ENCODE measurements at places on chromosomes 3 and 15.
A peak's percentile ranks its signal among the peaks of the same experiment; 100 is the strongest.

- DNase-seq, result peak; percentile 25
Observed at GRCh38 chr3:113531826-113532697, at the start of gene SIDT1. SIDT1 (plus strand) TSS chr3:113532555; CDS start chr3:113533022, 467 bp downstream.

GRCh38 chr3:45548681-45549075, 45.9 kb upstream of the LIMD1 start:
- DNase-seq, result no peak

DNA sequence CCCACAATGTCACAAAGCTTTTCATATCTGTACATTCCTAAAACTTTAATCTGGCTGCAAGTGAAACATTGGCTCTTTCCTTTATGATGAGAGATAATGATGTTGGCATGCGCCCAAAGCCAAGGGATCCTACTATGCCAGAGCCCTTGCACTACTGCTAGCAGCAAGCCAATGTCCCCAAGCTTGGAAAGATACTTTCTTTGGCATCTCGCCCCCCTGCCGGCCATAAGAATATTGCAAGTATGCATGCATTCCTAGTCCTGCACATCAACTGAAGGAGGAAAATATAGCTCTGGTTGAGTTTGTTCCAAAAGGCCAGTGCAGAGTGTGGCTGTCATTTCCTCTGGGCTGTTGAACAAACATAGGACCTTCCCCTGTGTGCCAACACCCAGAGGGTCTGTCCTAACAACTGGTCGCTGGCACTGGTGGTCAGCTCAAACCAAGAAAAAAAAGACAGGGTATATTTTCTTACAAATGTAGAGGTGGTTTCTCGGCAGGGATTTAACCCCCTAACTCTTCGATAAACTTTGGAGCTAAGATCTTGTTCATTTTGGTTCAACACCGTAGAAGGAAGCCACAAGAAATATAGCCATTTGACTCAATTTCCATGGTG, 120.9 kb upstream of the ZBED2 start:
- peak; percentile 47 for DNase-seq

DNA sequence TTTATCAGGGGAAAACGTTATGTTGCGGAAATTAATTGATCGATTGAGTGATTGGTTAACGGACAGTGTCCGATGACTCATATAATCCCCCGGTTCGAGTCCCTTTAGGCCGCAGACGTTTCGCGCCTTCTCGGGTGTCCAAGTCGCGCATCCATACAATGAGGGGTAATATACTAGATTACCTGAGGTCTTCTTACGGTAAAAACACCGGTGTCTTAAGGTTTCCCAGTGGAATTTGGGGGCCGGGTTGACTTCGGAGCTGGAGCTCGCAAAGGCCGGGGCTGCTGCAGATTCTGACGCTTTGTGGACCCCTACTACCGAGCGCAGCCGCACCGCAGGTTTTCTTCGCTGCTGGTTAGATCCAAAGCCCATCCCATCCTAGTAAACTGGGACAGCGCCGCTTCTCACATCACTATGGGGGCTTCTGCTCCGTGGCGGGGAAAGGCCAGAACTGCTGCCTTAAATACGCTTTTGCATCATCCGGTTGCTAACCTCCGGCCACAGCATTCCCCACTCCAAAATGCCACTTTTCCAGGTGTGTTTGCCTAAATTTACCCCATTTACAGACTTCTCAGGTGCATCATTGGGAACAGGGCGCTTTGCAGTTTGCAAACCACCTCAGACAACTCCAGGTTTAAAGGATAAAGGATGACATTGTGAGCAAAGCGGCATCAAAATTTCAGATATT, 858 bp upstream of the SACM1L start:
- peak; percentile 63 for DNase-seq

DNA sequence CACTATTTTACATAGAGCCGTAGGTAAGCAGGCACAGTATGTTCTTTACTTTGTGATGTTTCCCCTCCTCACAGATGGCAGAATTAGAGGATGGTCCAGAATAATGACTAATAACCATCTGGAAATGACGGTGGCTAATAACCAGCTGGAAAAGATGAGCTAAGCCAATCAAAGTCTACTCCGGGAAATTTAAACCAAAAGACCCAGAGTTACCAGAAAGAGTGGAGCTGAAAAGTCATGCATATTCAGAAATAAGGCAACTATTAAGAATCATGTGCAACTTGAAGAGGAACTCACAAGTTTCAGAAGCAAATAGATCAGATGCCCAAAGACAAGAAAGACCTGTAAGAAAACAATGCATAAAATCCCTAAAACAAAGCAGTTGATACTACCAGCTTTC, 33.6 kb downstream of the DMXL2 start:
- DNase-seq, result no peak

- DNase-seq, result no peak
Observed at GRCh38 chr3:156033428-156033827, 87.0 kb upstream of the KCNAB1 start.

GRCh38 chr3:114068336-114068735, 11.8 kb downstream of the QTRT2 start:
- no peak for DNase-seq

DNA sequence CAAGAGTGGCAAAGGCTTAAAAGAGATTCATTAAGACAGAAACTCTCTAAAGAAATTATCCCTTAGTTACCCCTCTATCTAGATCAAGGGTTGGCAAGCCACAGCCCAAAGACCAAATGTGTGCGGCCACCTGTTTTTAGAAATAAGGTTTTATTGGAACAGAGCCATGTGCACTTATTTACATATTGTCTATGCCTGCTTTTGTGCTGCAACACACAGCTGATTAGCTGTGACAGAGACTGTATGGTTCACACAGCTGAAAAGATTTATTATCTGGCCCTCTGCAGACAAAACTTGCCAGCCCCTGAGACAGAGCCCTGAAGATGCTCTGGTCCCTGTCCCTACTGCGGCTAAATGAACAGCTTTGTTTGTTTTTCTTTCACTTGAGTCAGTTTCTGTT, 88.1 kb downstream of the ADAMTS9 start:
- no peak for DNase-seq

DNA sequence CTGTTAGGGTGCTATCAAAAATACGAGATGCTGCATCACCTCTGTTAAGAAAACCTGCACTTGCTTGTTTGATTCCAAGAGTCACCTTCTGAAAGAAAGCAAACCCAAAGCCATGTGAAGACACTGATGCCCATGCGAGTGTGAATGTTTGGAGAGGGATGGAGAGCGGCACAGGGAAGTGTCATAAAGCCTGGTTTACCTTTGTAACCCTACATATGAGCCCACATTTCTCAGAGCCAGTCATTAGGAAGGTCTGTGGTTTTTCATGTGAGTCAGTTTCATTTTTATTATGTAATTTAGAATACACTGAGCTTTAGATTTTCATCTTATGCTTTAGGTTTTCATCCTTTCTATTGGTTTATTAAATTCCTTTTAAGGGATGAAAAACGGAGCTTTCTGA, 896.8 kb downstream of the ROBO1 start:
- no peak for DNase-seq

DNA sequence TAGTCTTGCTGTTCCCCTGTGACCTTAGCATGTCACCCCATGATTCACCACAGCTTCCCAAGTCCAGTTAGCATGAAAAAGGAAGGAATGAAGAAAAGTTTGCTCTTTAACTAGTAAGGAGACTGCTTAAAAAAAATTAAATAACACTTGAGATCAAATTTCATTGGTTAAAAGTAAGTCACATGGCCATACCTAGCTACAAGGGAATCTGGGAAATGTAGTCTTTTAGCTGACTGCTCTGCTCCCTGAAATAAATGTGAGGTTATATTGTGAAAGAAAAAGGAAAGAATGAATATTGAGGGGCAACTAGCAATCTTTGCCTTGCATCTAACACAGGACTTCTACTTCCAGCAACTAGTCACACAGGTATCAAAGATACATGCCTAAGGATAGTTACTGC, 84.7 kb upstream of the LRRN1 start:
- DNase-seq, result no peak

GRCh38 chr3:146523531-146523930, 20.9 kb downstream of the PLSCR1 start:
- DNase-seq, result no peak

DNA sequence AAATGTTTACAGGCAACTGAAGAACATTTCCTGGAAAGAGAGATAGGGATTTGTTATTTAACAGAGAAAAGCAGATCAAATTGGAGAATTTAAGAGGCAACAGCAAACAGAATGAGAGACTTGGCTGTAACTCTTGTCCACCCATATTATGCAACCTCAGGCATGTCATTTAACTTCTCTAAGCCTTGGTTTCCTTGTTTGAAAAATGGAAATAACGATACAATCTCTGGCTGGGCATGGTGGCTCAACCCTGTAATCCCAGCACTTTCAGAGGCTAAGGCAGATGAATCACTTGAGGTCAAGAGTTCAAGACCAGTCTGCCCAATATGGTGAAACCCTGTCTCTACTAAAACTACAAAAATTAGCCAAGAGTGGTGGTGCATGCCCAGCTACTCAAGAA, 23.7 kb downstream of the ARRDC4 start:
- no peak for DNase-seq

- no peak for DNase-seq
Observed at GRCh38 chr3:142650001-142650693, 54.0 kb downstream of the PLS1 start.

DNA sequence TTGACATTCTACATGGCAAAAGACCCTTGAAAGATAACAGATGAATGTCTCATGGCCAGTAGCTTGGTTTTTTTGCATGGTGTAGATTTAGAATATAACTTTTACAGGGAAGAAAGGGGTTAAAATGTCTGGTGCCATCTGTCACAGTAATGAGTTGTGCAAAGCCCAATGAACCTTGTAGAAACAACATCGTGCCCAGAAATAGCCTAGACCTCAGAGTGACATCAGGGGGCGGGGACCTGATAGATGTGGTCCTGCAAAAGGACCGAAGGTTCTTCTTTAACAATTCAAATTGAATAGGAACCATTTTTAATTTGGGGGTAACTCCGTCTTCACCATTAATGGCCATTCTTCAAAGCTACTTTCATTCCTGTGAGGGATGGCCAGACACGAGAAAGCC, 254.1 kb upstream of the CTDSPL start:
- DNase-seq, result no peak

DNA sequence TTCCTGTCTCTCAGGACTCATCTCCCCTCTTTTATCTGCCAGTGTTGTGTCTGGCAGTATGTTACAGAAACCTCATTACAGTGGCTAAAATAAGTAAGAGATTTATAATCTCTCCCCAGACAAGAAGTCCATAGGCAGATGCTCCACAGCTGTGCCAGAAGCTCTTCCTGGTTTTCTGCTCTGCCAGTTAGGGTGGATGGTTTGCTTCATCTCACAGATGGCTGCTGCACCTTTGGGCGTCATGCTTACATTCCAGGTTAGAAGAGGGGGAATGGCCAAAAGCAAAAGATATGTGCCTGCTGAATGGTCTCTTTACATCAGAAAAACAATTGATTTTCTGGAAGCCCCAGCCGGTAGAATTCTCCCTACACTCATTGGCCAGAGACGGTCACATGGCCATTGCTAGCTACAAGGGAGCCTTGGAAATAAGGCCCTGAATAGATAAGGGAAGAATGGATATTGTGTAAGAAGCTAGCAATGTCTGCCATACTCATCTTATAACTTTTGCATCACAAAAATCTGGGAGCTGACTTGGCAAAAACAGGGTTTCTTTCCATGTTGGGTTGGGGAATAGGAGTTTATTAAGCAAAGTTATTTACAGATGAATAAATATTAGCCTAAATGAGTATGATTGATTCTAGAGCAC, 91.1 kb downstream of the PDCD6IP start:
- DNase-seq, result no peak

GRCh38 chr15:79004336-79004735, 59.5 kb upstream of the CTSH start:
- DNase-seq, result peak; percentile 34

GRCh38 chr3:168001244-168001643, 94.5 kb downstream of the GOLIM4 start:
- no peak for DNase-seq

- DNase-seq, result no peak
Observed at GRCh38 chr3:169148448-169149348, 514.8 kb downstream of the MECOM start.

- no peak for DNase-seq
Observed at GRCh38 chr3:82048711-82049110, 287.3 kb upstream of the GBE1 start.

Measured in right hindlimb (tissue), 1 donor.